ENCODE measurements at places on chromosomes 1 and 21.

GRCh38 chr1:238115852-238116251, 225.1 kb upstream of the ZP4 start:
- no peak for DNase-seq

DNA sequence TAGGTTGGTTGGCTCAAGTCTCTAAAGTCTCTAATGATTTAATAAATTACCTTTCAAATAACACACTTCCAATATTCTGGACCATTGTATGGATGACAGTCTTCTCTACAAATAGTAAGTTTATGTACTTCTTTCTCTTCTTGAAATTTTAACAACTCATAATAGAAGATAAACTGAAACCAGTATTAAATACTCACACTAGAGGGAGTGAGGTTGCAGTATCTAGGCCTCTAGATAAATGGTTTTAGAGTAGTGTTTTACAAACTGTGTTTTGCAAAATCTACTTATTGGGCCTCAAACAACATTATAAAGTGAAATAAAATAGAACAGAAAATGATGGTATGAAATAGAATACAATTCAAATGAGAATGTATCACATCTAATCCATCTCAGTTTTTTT, 479.9 kb upstream of the BRINP3 start:
- DNase-seq: no peak

- DNase-seq: no peak
Observed at GRCh38 chr1:159338018-159338417, 35.9 kb downstream of the FCER1A start.

- DNase-seq: no peak
Observed at GRCh38 chr1:164771619-164772361, 212.8 kb downstream of the PBX1 start.

DNA sequence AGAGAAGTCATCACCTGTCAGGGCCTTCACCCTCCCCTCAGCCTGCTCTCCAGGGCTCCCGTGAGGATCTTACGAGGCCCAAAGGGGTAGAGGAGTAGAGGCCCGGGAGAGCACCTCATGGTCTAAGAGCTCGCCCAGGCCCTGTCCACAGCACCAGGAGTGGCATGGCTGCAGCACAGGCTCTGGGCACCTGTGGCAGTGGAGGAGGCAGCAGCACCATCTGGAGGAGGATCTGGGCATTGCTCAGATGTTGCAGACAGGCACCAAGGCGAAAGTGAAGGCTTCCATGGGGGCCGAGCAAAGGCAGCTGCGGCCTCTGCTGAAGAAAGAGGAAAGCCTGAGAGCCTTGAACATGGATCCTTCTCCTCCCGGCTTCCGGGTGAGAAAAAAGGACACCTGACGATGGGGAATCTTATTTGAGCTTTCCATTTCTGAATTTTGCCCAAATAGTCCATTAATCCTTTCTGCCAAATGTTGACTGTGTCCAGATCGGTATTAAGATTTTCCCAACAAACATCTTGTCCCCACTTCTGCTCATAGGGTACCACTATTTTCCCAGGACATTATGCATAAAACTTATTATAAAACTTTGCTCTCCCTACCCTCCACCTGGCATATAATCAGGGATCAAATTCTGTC, 604.7 kb downstream of the PTPRC start:
- peak; percentile 60 for DNase-seq

GRCh38 chr1:57544345-57544744, 120.5 kb upstream of the DAB1 start:
- DNase-seq: no peak

DNA sequence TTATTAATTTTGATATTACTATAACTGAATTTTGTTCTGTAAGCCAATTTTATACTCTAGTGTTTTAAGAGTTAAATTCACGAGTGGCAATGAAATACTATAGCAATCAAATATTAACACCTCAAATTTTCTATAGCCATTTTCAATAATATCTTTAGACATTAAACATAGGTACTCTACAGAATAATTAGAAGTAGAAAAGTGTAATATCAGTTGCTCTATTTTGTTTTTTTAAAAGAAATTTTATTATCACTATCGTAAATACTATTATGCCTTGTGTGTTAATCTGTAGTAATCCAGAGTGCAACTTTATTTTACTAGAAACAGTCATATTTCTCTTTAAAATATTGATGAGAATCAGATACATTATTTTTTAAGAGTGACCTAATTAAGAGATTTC, 691.2 kb downstream of the USP25 start:
- no peak for DNase-seq

DNA sequence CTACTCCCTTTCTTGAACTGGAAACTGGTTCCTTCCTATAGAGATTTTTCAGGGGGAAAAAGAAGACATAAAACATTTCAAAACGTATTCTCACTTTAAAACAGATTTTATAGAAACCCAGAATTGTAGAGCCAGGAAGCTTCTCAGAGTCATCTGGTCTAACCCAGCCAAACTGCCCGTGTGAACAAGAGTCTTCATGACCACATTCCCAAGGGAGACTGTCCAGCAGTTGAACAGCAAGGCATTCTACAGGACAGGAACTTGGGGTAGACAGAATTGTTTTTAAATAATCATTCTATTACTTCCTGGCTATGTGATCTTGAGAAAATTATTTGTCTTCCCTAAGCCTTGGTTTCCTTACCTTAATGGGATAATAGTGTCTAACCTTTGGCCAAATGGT, 163.5 kb upstream of the IVNS1ABP start:
- no peak for DNase-seq
